HFFc6 (cell line): ENCODE measurements at places on chromosomes 2 and 18. TPM values are rescaled to one million over a fixed set of nuclear protein-coding genes. Genes with fewer than 3 reads are reported as not detected.

Gene CMPK2
- not detected in 3 replicates for total RNA-seq

Gene UGT1A8
- total RNA-seq, result not detected in 3 replicates

Gene MRPL53
- total RNA-seq, result 90.7 and 120 TPM in 2 replicates

Gene PARD6G
- total RNA-seq, result 0.46 to 0.63 TPM (median 0.51 TPM) in 3 replicates

Gene HOXD10
- 10.9 and 15.1 TPM in 2 replicates for total RNA-seq

Gene CRYBA2
- not detected in 3 replicates for total RNA-seq

Gene UCN
- total RNA-seq, result 0.76 to 1.2 TPM (median 1.0 TPM) in 3 replicates

Gene KRTCAP3
- total RNA-seq, result 0.43 to 0.92 TPM (median 0.60 TPM) in 3 replicates

Gene STON1
- 1.5 to 3.1 TPM (median 1.5 TPM) in 3 replicates for total RNA-seq

Gene FAHD2A
- total RNA-seq, result 25.0 to 28.2 TPM (median 26.0 TPM) in 3 replicates

Gene ADAM23
- total RNA-seq, result 0.39 to 1.5 TPM (median 0.47 TPM) in 3 replicates

Gene CIB4
- not detected in 2 replicates for total RNA-seq

Gene TOGARAM2
- total RNA-seq, result 0.11 to 0.13 TPM in 2 of 3 replicates, not detected in the other

Gene ELOA2
- not detected in 2 replicates for total RNA-seq

Gene KCNJ3
- total RNA-seq, result not detected in 3 replicates

Gene TMEM169
- not detected in 3 replicates for total RNA-seq

Gene SULT1C2
- not detected in 3 replicates for total RNA-seq

Gene CXCR2
- not detected in 3 replicates for total RNA-seq

Gene OTOS
- not detected in 3 replicates for total RNA-seq

Gene CCL20
- not detected in 2 replicates for total RNA-seq

Gene RAB27B
- 0.51 to 1.6 TPM (median 1.4 TPM) in 3 replicates for total RNA-seq

Gene ZC3H6
- total RNA-seq, result 3.7 to 4.7 TPM (median 4.4 TPM) in 3 replicates

Gene EMX1
- not detected in 3 replicates for total RNA-seq

Gene THOC1
- 13.4 to 18.8 TPM (median 18.5 TPM) in 3 replicates for total RNA-seq

Gene ALKAL2
- not detected in 3 replicates for total RNA-seq

Gene HOXD12
- total RNA-seq, result 0.19 TPM in 1 of 3 replicates, not detected in the others

Gene LRRC30
- not detected in 3 replicates for total RNA-seq

Gene ANKRD53
- total RNA-seq, result 0.26 to 0.75 TPM (median 0.68 TPM) in 3 replicates

Gene TUBA4B
- total RNA-seq, result not detected in 3 replicates

Gene SDC1
- total RNA-seq, result 79.0 to 139 TPM (median 98.9 TPM) in 3 replicates

Gene CCDC121
- 0.91 to 0.96 TPM (median 0.92 TPM) in 3 replicates for total RNA-seq

Gene DOK6
- total RNA-seq, result not detected in 3 replicates

Gene FSHR
- not detected in 3 replicates for total RNA-seq

Gene ATL2
- 19.1 to 25.0 TPM (median 24.6 TPM) in 3 replicates for total RNA-seq

Gene HS6ST1
- total RNA-seq, result 20.3 to 27.2 TPM (median 22.1 TPM) in 3 replicates

Gene KIAA2012
- total RNA-seq, result 0.12 to 0.41 TPM (median 0.26 TPM) in 3 replicates

Gene UGT1A9
- total RNA-seq, result not detected in 3 replicates

Gene SERPINB10
- total RNA-seq, result 1.4 to 6.0 TPM (median 3.6 TPM) in 3 replicates

Gene KCNG2
- total RNA-seq, result not detected in 3 replicates

Gene CPS1
- total RNA-seq, result 1.7 and 3.0 TPM in 2 replicates

Gene GKN1
- not detected in 2 replicates for total RNA-seq

Gene GCA
- 0.30 to 0.57 TPM in 2 of 3 replicates, not detected in the other for total RNA-seq

Gene NOL4
- not detected in 3 replicates for total RNA-seq

Gene MYO3B
- not detected in 3 replicates for total RNA-seq

Gene CCDC150
- total RNA-seq, result 1.3 to 4.0 TPM (median 2.6 TPM) in 3 replicates

Gene KYNU
- 0.16 to 0.55 TPM in 2 of 3 replicates, not detected in the other for total RNA-seq

Gene POTEJ
- total RNA-seq, result not detected in 3 replicates

Gene AQP12B
- not detected in 3 replicates for total RNA-seq

Gene LHCGR
- not detected in 3 replicates for total RNA-seq

Gene SH2D6
- 0.37 TPM in 1 of 2 replicates, not detected in the other for total RNA-seq

Gene ALPP
- total RNA-seq, result not detected in 3 replicates

Gene GATA6
- total RNA-seq, result 0.38 to 1.6 TPM (median 0.63 TPM) in 3 replicates

Gene RBBP8
- total RNA-seq, result 15.5 to 25.3 TPM (median 25.2 TPM) in 3 replicates
